Colonic mucosa (tissue), 4 donors: ENCODE measurements at places on chromosomes 6 and 20. TPM values are rescaled to one million over a fixed set of nuclear protein-coding genes. Genes with fewer than 3 reads are reported as not detected.

OPN5 gene
- total RNA-seq: not detected

SEL1L2 gene
- not detected for total RNA-seq

CPNE5 gene
- total RNA-seq: 8.0 TPM

OLIG3 gene
- total RNA-seq: not detected

SLC12A5 gene
- total RNA-seq: not detected

HLA-DRA gene
- 44.3 TPM for total RNA-seq

FAM184A gene
- total RNA-seq: 0.62 TPM
